Hematopoietic multipotent progenitor cell treated with erythropoietin and hydrocortisone succinate and interleukin-3 and kit ligand, for 8 days (in vitro differentiated cells): ENCODE measurements at places on chromosomes 13 and 19.

DNA sequence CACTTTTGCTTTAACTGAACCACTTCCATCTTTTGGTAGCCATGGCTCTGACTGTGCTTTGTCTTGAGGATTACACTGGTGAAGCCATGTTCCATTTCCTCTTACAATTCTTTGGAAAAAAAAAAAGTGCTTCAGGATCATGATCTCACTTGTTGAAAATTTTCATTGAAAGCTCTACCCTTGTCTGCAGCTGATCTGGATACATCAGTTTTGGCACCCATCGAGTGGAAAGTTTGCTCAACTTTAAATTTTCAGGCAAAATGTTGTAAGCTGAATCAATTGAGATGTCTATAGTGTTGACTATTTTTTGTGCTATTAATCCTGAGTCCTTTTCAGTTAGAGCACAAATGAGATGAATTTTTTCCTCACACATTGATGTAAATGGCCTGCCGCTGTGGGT is 48.3 kb upstream of the RFXAP start:
- no peak for DNase-seq

- DNase-seq = peak; percentile 59
Measured at GRCh38 chr13:113207890-113208420, 514 bp downstream of the PCID2 start.

DNA sequence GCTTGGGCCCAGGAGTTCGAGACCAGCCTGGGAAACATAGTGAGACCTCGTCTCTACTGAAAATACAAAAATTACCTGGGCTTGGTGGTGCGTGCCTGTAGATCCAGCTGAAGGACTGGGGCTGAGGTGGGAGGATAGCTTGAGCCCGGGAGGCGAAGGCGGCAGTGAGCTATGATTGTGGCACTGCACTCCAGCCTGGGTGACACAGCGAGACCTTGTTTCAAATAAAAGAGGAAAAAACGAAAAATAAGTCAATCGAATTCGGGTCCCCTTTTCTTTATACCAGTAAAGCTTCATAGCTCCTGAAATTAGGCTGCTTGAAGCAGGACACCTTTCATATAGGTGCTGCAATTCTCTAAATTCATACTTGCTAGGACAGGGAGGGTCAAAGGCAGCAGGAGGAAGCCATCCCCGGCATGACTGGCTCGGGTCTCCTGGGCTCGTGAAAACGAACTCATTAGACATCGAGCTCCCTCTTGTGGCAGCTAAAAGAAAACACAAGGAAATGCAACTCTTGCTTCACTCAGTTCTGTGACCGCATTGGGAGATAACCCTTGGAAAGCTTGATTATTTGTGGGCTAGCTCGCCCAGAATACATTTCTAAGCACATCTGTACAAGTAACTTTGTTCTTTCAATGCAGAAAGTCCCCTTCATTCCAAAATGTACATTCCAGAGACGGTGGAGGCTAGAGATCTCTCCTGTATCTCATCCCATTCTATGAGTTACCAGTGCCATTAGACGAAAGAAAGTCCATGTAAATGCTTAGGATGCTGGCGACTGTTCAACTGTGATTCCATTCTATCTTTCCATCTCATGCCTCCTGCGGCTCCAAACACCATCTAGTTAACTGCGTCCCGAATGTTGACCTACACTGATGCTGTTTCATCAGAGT is 16.8 kb downstream of the FPR2 start:
- DNase-seq = peak; percentile 84

DNA sequence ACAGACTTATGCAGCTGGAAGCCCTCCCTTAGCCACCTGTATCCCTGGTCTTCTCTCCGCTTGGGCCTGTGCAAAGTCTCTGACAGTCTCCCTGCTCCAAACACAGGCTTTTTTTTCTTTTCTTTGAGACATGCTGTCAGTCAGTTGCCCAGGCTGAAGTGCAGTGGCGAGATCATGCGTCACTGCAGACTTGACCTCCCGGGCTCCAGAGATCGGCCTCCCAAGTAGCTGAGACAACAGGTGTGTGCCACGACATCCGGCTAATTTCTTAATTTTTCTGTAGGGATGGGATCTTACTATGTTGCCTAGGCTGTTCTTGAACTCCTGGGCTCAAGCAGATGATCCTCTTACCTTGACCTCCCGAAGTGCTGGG is 1.6 kb downstream of the MZF1 start:
- DNase-seq = no peak
